ENCODE measurements at places on chromosomes 5 and 9.

- H3K27ac ChIP-seq, result no peak overlapping the region
- no peaks in the 10 kb centered on the region for H3K36me3 ChIP-seq
- no peaks in the 10 kb centered on the region for H3K27me3 ChIP-seq
- no peak for DNase-seq
Observed at GRCh38 chr9:108104991-108105390, 615.4 kb upstream of the KLF4 start.

DNA sequence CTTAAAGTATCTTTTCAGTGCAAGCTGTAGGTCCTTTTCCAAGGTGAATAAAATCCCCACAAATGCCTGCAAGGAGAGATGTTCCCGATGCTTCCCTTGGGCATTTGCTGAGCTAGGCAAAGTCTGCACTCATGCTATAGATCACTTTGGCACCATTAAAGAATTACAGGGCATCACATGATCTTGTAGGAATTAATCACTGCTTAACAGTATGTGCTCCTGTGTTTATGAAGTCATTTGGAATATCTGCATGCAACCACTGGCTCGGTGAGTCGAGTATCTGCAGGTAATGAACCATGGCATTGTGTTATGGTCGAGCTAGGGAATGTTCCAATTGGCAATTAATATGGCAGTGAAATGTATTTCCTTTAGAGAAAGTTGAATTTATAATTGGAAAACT lies 615.1 kb downstream of the TLE1 start:
- no peak overlapping the region for H3K27ac ChIP-seq
- H3K36me3 ChIP-seq, result no peaks in the 10 kb centered on the region
- DNase-seq, result no peak
- no peaks in the 10 kb centered on the region for H3K4me1 ChIP-seq

GRCh38 chr5:3740546-3741373 lies 145.1 kb downstream of the IRX1 start:
- H3K4me3 ChIP-seq, result no peak overlapping the region
- H3K4me1 ChIP-seq, result no peaks in the 10 kb centered on the region
- no peak overlapping the region for H3K27ac ChIP-seq
- H3K36me3 ChIP-seq, result no peaks in the 10 kb centered on the region
- no peak for DNase-seq

- H3K4me1 ChIP-seq, result peaks cover 41% of the 10 kb centered on the region
- no peaks in the 10 kb centered on the region for H3K27me3 ChIP-seq
- no peaks in the 10 kb centered on the region for H3K36me3 ChIP-seq
- no peak for DNase-seq
Observed at GRCh38 chr9:72305102-72305546, 59.9 kb downstream of the ZFAND5 start.

DNA sequence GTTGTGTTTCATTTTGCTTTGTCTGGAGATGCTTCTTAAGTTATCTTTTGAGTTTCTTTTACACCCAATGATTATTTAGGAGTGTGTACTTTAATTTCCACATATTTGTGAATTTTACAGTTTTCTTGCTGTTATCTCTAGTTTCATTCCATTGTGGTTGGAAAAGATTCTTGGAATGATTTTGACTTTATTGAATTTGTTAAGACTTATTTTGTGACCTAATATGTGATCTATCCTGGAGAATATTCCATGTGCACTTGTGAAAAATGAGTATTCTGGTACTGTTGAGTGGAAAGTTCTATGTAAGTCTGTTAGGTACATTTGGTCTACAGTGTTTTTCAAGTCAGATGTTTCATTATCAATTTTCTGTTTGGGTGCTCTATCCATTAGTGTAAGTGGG lies 24.4 kb upstream of the GRAMD2B start:
- no peaks in the 10 kb centered on the region for H3K27me3 ChIP-seq
- H3K4me1 ChIP-seq, result no peaks in the 10 kb centered on the region
- H3K36me3 ChIP-seq, result no peaks in the 10 kb centered on the region
- no peak for DNase-seq
- no peak overlapping the region for H3K27ac ChIP-seq
- no peak overlapping the region for H3K4me3 ChIP-seq

DNA sequence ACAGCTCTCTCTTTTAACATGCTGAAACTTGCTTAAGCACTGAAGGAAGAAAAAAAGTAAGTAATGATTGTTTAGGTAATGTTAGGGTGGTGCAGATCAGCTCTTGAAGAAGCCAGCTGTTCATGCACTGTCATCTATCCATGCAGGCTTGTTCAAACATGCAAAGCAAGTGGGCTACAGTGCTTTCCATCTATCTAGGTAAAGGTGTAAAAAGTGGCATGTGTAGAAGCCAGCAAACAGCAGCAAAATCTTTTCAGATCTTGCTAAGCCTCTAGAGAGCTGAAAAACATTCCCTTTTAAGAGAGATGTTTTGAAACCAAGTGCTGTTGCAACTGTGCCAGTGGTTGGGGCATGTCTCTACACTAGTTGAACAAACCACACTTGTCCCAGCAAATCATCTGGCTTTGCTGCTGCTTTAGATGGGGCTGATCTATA lies 214.4 kb downstream of the EFNA5 start:
- H3K4me1 ChIP-seq, result peaks cover 6% of the 10 kb centered on the region
- no peak overlapping the region for H3K4me3 ChIP-seq
- H3K27me3 ChIP-seq, result no peaks in the 10 kb centered on the region
- DNase-seq, result no peak

- H3K36me3 ChIP-seq, result no peaks in the 10 kb centered on the region
- H3K4me3 ChIP-seq, result no peak overlapping the region
Observed at GRCh38 chr9:14768405-14769229, 46.1 kb upstream of the CER1 start.

DNA sequence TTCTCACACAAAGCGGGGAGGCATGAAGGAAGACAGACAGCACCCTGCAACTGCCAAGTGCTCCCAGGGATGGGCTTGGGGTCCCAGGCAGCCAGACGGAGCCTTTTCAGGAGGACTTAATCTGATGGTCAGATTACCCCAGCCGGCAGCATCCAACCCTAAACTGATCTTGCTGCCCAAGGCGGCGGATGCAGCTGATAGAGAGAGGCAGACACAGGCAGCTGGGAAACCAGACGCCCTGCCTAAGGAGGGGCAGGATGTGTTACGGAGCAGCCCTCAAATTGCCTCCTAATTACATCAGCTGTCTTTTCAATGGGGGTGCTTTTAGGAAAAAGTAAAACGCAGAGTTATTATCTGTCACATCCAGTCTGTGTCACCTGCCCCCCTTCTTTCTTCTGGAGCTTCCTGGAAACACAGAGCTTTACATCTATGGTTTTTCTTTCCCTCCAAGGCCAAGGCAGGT lies 190.9 kb upstream of the PANK3 start:
- DNase-seq, result no peak
- H3K36me3 ChIP-seq, result no peaks in the 10 kb centered on the region
- no peak overlapping the region for H3K4me3 ChIP-seq
- H3K27me3 ChIP-seq, result no peaks in the 10 kb centered on the region

- no peaks in the 10 kb centered on the region for H3K27me3 ChIP-seq
- H3K4me3 ChIP-seq, result no peak overlapping the region
- H3K4me1 ChIP-seq, result peaks cover 35% of the 10 kb centered on the region
- no peaks in the 10 kb centered on the region for H3K36me3 ChIP-seq
Observed at GRCh38 chr5:121974261-121974660, 12.5 kb downstream of the SRFBP1 start.

- no peak overlapping the region for H3K27ac ChIP-seq
- no peaks in the 10 kb centered on the region for H3K4me1 ChIP-seq
- no peaks in the 10 kb centered on the region for H3K36me3 ChIP-seq
- no peaks in the 10 kb centered on the region for H3K27me3 ChIP-seq
- no peak overlapping the region for H3K4me3 ChIP-seq
Observed at GRCh38 chr9:135340726-135341475, 138.7 kb upstream of the PPP1R26 start.

DNA sequence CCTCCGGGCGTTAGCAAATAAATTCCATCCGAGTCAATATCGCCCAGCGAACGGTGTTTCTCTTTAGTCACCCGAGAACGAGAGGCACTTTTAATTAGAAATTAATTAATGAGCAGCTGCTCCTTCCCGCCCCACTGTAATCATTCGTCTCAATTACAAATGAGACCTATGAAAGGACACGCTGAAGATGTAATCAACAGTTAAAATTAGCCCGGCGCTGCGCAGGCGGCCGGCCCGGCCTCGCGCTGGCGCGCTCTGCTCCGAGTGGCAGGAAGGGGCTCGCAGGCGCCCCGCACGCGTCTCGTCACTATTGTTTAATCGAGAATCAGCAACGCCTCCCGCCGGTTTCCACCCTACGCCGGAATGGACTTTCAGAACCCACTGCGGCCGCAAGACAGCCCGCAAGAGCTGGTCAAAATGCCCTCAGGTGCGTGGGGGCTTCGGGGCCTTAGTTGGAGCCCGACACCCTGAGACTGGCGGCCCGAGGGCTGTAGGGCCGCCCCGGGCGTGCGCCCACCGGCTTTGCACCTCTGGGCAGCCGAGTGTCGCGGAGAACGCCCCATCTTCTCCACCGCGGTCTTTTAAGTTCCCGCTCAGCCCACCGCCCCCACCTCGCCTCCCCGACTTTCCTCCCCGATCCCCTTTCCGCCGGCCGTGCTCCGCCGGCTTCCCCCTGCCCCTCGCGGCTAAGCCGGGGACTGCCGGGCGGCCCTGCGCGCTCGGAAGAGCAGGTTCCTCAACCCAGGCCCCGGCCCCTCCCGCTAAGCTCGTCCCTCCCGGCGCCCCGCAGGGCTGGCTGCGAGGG lies 597 bp upstream of the IRX4 start:
- no peak overlapping the region for H3K4me3 ChIP-seq
- no peak for DNase-seq
- peaks cover 8% of the 10 kb centered on the region for H3K4me1 ChIP-seq
- peaks cover 100% of the 10 kb centered on the region for H3K27me3 ChIP-seq

DNA sequence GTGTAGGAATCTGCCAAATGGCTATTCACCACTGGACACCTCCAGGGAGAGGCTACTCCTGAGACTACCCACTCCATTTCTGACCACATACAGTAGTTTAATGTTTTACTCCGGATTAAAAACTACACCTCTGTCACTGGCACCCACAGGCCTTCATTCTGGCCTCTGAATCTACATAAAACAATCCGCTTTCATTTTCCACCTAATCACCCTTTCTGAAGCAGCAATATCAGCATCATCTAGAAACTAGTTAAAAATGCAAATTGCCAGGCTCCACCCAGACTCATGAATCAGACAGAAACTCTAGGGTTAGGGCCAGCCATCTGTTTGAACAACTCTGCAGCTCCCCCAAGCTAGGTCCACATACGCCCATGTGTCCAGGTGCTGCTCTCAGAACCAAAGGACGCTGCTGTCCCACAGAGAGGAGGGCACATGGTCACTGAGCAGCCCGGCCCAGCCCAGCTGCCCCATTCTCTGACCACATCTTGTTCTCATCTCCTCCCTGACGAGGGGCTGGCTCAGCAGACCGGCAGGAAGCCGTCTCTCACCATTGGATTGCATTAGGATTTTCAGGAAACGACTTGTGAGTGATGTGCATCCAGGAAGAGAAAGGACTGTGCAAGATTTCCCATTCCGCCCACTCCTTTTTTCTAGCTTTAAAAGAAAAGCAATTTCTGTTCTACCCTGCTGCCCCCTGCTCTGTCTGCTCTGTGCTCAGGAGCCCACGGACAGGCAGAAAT lies 34.7 kb downstream of the ADAM19 start:
- peak overlapping the region; percentile 70 for H3K27ac ChIP-seq
- H3K36me3 ChIP-seq, result peaks cover 15% of the 10 kb centered on the region
- peak; percentile 77 for DNase-seq
- H3K27me3 ChIP-seq, result no peaks in the 10 kb centered on the region

- H3K27me3 ChIP-seq, result no peaks in the 10 kb centered on the region
- H3K27ac ChIP-seq, result no peak overlapping the region
- H3K36me3 ChIP-seq, result no peaks in the 10 kb centered on the region
Observed at GRCh38 chr5:43315263-43315662, 2.1 kb upstream of the HMGCS1 start.

DNA sequence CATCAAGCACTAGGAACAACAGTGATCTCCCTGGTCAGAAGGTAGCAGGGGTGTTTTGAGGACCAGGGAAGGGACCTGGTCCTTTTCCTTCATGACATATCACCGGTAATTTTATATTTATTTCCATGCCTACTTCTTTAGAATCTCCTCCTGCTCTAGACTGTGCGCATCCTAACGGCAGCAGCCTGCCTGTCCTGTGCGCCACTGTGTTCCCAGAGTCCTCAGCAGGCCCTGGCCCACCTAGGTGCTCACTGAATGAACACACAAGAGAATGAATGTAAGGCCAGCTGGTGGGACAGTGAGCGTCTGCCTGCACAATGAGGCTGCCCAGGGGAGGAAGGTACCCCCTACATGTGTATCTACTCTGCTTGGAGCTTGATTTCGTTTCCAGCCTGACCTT lies 51.5 kb downstream of the C5orf15 start:
- no peaks in the 10 kb centered on the region for H3K27me3 ChIP-seq
- no peaks in the 10 kb centered on the region for H3K36me3 ChIP-seq
- H3K4me3 ChIP-seq, result no peak overlapping the region
- no peaks in the 10 kb centered on the region for H3K4me1 ChIP-seq
- DNase-seq, result no peak
- no peak overlapping the region for H3K27ac ChIP-seq

GRCh38 chr5:33075731-33076130 lies 364.6 kb downstream of the NPR3 start:
- no peaks in the 10 kb centered on the region for H3K36me3 ChIP-seq
- H3K27me3 ChIP-seq, result no peaks in the 10 kb centered on the region
- no peak for DNase-seq
- no peak overlapping the region for H3K27ac ChIP-seq
- H3K4me1 ChIP-seq, result no peaks in the 10 kb centered on the region

GRCh38 chr9:110502842-110503241 lies 76.7 kb downstream of the SVEP1 start:
- no peaks in the 10 kb centered on the region for H3K36me3 ChIP-seq
- no peak overlapping the region for H3K4me3 ChIP-seq
- DNase-seq, result no peak
- H3K27ac ChIP-seq, result no peak overlapping the region
- H3K27me3 ChIP-seq, result no peaks in the 10 kb centered on the region

GRCh38 chr9:109766351-109766750 lies 13.6 kb upstream of the PALM2AKAP2 start:
- DNase-seq, result no peak
- no peaks in the 10 kb centered on the region for H3K27me3 ChIP-seq
- no peak overlapping the region for H3K4me3 ChIP-seq
- no peaks in the 10 kb centered on the region for H3K36me3 ChIP-seq
- no peak overlapping the region for H3K27ac ChIP-seq
- no peaks in the 10 kb centered on the region for H3K4me1 ChIP-seq

GRCh38 chr9:136542241-136543040 lies 3.4 kb downstream of the NOTCH1 start:
- no peaks in the 10 kb centered on the region for H3K27me3 ChIP-seq
- H3K27ac ChIP-seq, result peak overlapping the region; percentile 89
- H3K4me1 ChIP-seq, result peaks cover 41% of the 10 kb centered on the region
- no peak for DNase-seq
- H3K36me3 ChIP-seq, result peaks cover 50% of the 10 kb centered on the region
- no peak overlapping the region for H3K4me3 ChIP-seq

DNA sequence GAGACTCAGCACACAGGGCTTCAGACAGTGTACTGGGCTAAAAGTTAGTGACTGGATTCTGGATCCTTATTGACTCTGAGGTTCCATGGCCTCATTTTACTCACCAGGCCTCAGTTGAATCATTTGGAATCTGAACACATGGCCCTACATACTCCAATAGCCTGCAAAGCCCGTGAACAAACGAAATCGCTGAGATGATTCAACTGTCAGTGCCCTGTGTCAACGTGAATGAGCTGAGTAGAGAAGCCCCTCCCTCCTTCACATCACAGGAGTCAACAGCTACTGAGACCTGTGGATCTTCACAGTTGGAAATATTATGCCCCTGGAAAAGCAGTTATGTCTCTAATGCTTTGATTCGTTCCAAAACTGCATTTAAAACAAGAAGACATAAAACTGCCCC lies 429.3 kb downstream of the GADD45G start:
- no peaks in the 10 kb centered on the region for H3K4me1 ChIP-seq
- no peaks in the 10 kb centered on the region for H3K36me3 ChIP-seq
- no peaks in the 10 kb centered on the region for H3K27me3 ChIP-seq
- no peak overlapping the region for H3K27ac ChIP-seq

- no peaks in the 10 kb centered on the region for H3K27me3 ChIP-seq
- H3K4me1 ChIP-seq, result no peaks in the 10 kb centered on the region
- no peak overlapping the region for H3K4me3 ChIP-seq
- DNase-seq, result no peak
- no peak overlapping the region for H3K27ac ChIP-seq
Observed at GRCh38 chr5:68911840-68912690, 181.7 kb upstream of the SLC30A5 start.

All from left lung (tissue), 14 donors.